ENCODE measurements at places on chromosomes 3 and 15. TPM values are rescaled to one million over a fixed set of nuclear protein-coding genes. Genes with fewer than 3 reads are reported as not detected.

DNA sequence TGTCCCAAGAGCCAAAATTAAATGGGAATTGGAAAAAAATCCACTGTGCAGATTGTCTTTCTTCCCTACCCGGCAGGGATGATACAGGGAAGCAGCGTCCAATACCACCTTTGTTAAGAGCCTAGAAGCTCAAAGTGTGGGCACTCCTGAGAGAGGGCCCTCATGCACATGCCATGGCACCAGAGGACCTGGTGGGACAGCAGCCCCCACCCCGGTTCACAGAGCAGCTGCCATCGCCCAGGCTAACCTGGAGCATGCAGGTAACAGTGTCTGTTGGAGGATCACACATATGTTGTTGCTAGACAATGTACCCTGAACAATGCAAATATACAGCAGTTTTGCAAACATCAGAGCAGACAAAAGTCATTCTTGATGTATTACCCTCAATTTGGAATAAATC, 206.5 kb downstream of the TJP1 start:
- no peaks in the 10 kb centered on the region for H3K36me3 ChIP-seq
- H3K4me3 ChIP-seq, result no peak overlapping the region
- no peak for DNase-seq
- no peak overlapping the region for H3K27ac ChIP-seq
- H3K27me3 ChIP-seq, result no peaks in the 10 kb centered on the region

DNA sequence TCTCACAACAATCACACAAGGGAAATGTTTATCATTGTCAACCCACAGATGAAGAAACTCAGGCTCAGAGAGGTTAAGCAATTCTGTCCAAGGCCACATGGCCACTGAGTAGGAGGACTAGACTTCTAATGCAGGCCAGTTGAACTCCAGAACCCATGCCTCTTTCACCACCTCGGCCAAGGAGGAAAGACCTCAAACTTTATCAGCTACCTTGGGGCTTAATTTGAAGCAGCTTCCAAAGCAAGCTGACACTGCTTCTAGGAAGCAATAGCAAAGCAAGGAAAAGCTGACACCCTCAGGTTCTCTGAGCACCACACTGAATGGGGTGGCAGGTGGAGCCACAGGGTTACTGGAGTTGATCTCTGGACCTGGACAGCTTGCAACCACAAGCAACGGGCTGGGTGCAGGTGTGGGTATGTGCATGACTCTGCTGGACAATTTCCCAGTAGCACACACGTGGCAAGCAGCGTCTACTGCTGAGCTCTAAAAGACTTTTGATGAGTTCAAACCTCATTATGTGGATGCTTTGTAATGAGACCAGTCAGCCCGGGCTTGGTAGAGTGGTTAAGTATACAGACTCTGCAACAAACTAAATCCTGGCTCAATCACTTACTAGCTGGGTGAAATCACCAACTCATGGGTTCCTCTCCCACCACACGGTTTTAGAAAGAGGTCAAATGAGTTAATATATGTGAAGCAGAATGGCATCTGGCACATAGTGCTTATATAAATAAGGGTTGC, 23.1 kb downstream of the CCNL1 start:
- no peak for DNase-seq
- peaks cover 28% of the 10 kb centered on the region for H3K36me3 ChIP-seq
- no peak overlapping the region for H3K4me3 ChIP-seq

- H3K27me3 ChIP-seq, result no peaks in the 10 kb centered on the region
- H3K4me3 ChIP-seq, result no peak overlapping the region
- no peak for DNase-seq
- no peaks in the 10 kb centered on the region for H3K36me3 ChIP-seq
- H3K4me1 ChIP-seq, result no peaks in the 10 kb centered on the region
- no peak overlapping the region for H3K27ac ChIP-seq
Observed at GRCh38 chr3:21274079-21274571, 476.9 kb downstream of the ZNF385D start.

The SPINK8 gene
- total RNA-seq, result not detected

The GRAMD1C gene
- total RNA-seq, result 0.76 TPM

GRCh38 chr3:132268956-132269355, 48.3 kb upstream of the ACP3 start:
- H3K4me3 ChIP-seq, result no peak overlapping the region
- DNase-seq, result no peak
- H3K36me3 ChIP-seq, result no peaks in the 10 kb centered on the region
- H3K27me3 ChIP-seq, result no peaks in the 10 kb centered on the region
- no peak overlapping the region for H3K27ac ChIP-seq
- no peaks in the 10 kb centered on the region for H3K4me1 ChIP-seq

DNA sequence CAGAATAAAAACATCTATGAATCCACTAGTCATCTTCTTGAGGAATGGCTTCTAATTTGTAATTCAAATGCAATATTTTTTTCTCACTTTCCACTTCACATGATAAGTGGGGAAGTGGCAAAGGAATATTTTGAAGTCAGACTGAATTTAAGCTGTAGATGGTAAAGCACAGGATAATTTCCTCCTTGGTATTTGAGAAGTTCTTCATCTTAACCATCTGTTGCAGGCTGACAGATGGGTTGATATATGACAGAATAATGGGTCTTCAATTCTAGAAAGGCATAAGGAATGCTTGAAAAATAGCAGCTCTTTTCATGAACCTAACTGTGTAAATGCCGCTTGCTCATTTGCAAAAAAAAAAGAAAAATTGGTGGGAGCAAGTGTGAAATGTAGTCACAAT, 66.5 kb upstream of the SNTN start:
- H3K36me3 ChIP-seq, result no peaks in the 10 kb centered on the region
- no peaks in the 10 kb centered on the region for H3K4me1 ChIP-seq
- H3K4me3 ChIP-seq, result no peak overlapping the region
- DNase-seq, result no peak
- H3K27me3 ChIP-seq, result no peaks in the 10 kb centered on the region

DNA sequence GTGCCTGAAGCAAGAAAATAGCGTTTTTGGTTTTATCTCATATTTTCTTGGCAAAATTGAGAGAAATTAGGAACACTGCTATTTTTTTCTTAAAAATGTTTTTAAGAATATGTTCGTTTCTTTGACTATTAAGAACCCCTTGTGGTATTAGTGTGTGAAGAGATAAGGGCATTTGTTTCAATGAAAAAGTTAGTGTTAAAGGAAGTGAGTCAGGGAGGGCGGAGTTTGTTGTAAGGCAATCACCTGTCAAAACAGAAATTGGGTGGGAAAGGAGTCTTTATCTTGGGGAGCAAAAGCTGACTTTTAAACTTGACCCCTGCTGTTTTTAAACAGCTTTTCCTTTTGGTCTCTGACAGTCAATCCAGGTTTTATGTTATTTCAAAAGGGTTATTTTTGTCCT, 4.2 kb downstream of the RAP2B start:
- H3K4me3 ChIP-seq, result no peak overlapping the region
- H3K27ac ChIP-seq, result no peak overlapping the region
- no peaks in the 10 kb centered on the region for H3K36me3 ChIP-seq
- DNase-seq, result no peak
- peaks cover 6% of the 10 kb centered on the region for H3K4me1 ChIP-seq

The CLDN1 gene
- total RNA-seq, result 9.5 TPM

The ILDR1 gene
- 0.76 TPM for total RNA-seq

- peaks cover 77% of the 10 kb centered on the region for H3K36me3 ChIP-seq
- no peak for DNase-seq
- no peaks in the 10 kb centered on the region for H3K27me3 ChIP-seq
Observed at GRCh38 chr3:126460381-126460780, 15.3 kb downstream of the ZXDC start.

DNA sequence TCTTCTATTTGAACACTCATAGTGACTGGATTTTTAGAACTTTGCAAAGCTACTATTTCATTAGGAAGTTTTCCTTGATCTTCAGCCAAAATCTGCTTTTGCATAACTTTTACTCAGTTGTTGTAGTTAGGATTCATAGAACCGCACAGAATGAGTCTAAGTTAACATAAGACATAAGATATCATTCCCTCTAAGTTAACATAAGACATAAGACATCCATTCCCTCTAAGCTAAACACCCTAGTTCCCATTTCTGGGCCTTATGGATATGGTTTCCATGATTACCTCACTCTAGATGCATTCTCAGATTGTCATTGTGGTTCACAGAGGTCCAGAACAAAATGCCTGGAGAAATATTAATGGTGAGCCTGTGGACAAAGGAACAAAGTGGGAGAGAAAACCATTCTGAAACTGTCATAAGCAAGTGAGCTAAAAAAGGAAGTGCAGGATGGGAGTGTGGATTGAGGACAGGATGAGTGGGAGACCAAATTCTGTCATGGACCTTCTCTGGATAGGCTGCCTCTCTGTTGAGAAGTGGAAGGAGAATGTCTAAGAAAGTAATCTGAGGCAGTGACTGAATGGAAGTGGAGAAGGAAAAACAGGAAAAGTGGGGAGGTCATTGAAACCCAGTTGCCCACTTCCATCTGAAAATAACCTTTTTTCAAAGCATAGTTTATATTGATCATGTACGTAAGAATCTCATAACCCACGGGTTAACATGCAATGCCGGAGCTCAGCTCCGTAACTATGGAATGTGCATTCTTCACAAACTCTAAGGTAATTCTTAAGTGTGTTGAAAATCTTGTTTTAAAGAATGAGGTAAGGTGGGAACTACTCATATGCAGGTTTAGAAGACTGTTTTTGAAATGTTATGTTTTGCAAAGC, 37.4 kb upstream of the SECISBP2L start:
- H3K27ac ChIP-seq, result no peak overlapping the region
- no peaks in the 10 kb centered on the region for H3K27me3 ChIP-seq
- no peaks in the 10 kb centered on the region for H3K4me1 ChIP-seq

GRCh38 chr3:58418227-58418626, 15.4 kb downstream of the PDHB start:
- DNase-seq, result no peak
- peaks cover 20% of the 10 kb centered on the region for H3K36me3 ChIP-seq
- H3K4me3 ChIP-seq, result no peak overlapping the region
- no peaks in the 10 kb centered on the region for H3K4me1 ChIP-seq
- no peak overlapping the region for H3K27ac ChIP-seq
- no peaks in the 10 kb centered on the region for H3K27me3 ChIP-seq

DNA sequence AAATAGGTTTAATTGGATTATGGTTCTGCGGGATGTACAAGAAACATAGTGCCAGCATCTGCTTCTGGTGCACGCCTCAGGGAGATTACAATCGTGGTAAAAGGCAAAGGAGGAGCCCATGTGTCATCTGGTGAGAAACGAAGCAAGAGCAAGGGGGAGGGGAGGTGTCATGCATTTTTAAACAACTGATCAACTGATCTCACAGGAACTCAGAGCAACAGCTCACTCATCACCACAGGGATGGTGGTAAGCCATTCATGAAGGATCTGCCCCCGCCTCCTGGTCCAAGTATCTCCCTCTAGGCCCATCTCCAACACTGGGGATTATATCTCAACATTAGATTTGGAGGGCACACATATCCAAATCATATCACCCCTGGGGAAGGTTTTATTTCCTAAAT, 42.1 kb upstream of the FGF7 start:
- no peak for DNase-seq
- no peak overlapping the region for H3K4me3 ChIP-seq
- H3K36me3 ChIP-seq, result no peaks in the 10 kb centered on the region
- no peaks in the 10 kb centered on the region for H3K4me1 ChIP-seq

GRCh38 chr3:96958856-96959255, 144.5 kb downstream of the EPHA6 start:
- no peaks in the 10 kb centered on the region for H3K36me3 ChIP-seq
- H3K4me3 ChIP-seq, result no peak overlapping the region
- H3K27me3 ChIP-seq, result no peaks in the 10 kb centered on the region
- H3K4me1 ChIP-seq, result no peaks in the 10 kb centered on the region

DNA sequence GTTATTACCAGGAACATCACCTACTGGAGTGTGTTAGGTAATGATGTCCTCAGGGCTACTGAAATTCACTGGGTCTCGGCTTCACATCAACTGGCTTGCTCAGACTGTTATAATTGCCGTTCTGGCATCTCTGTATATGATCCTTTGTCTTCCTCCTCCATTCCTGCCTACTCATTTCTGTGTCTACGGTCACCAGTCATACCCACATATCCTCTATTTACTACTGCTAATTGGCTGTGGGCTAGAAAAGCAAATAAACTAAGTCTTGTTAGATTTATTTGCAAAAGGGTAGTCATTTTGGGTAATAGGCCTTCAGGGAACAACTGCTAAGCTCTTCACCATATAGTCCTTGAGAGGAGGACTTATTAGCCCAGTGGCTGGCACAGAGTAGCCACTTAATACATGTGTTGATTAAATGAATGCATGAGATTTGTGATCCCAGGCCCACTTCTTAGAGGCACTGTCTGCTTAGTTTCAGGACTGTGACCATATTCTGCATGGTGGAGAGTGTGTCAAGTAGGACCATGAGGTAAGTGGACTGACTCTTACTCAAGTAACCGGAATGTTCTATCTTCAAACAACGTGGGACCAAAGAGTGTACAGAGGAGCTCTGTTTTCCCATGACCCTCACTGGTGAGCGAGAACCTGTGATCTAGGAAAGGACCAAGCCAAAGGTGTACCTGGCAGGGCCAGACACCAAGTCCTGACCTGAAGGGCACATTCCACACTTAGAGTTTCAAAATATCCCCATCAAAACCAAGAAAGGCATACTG, 13.2 kb downstream of the ZDHHC3 start:
- no peaks in the 10 kb centered on the region for H3K27me3 ChIP-seq
- no peak for DNase-seq
- peaks cover 12% of the 10 kb centered on the region for H3K36me3 ChIP-seq
- no peak overlapping the region for H3K4me3 ChIP-seq
- H3K4me1 ChIP-seq, result no peaks in the 10 kb centered on the region

DNA sequence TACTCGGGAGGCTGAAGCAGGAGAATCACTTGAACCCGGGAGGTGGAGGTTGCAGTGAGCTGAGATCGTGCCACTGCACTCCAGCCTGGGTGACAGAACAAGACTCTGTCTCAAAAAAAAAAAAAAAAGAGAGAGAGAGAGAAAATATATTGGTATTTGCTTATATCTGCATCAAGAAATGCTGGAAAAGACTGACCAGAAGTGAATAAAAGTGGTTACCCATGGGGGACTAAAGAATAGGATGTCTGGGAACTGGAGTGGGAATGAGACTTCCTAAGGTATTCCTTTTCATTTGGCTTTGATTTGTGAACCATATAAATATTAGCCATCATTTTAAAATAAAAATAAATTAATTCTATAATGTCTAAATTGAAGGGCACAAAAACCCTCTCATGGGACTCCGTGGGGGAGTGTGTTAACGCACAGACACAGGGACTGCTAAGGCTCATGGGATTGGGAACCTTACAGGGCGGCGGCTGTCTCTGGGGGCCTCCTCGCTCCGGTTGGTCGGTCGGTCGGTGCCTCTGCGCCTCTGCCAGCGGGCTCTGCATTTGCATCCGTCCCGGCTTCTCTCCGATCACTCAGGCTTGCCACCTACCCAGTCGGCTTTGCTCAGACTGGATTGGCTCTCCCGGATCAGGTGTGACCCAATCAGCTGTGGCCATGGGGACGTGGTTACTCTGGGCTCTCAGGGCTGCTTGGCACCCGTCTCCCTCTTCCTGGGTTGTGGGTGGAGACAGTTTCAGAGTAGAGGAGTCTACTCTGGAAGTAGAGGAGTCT, 12.7 kb upstream of the TSPAN3 start:
- H3K27ac ChIP-seq, result no peak overlapping the region
- no peaks in the 10 kb centered on the region for H3K36me3 ChIP-seq
- no peak for DNase-seq
- peaks cover 5% of the 10 kb centered on the region for H3K4me1 ChIP-seq
- peak overlapping the region; percentile 7 for H3K4me3 ChIP-seq

The NSUN3 gene
- total RNA-seq, result 11.1 TPM

The CADM2 gene
- 0.66 TPM for total RNA-seq

The CELSR3 gene
- 0.38 TPM for total RNA-seq

Measured in thymus (tissue), 14 donors.